ENCODE measurements at places on chromosomes 3 and 15.

DNA sequence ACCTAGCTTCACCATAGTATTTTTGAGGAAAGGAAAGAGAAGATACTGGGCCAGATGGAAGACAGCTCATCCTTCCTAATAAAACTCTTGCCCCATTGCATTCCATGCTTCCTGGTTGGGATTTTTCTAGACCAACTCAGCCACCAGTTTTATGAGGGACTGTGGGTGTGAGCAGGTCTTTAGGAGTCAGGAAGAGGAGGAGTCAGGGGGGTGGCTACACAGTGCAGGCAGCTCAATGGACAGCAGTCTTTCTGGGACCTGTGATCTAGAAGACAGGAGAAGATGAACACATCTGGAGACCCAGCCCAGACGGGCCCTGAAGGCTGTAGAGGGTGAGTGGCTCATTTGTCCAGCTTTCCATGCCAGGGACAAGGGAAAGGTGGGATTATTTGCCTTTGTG is at the start of gene NOX5:
Gene NOX5 (plus strand): TSS at position 242 of the 400 bp plus-strand sequence. CDS start 41 bp downstream, at position 283.
- DNase-seq: no peak

GRCh38 chr15:79366691-79367090 is 55.8 kb downstream of the TMED3 start:
- DNase-seq: no peak

DNA sequence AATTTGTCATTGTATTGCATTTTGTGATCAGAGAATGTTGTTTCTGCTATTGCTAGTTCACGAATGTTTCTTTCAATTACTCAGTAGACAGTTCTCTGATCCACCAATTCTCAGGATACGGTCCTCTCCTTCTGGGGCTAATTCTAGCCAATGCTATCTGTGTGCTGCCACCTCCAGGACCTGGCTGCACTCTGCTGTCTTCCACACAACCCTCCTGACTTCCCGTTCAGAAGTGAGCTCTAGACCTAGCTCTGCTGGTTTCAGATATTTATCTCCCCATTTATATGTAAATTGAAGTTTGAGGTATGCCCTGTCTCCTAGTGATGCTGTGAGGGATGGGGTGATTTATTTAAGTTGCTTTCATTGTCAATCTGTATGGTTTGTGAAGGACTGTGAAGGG is 21.7 kb upstream of the UBL7 start:
- DNase-seq: no peak

- no peak for DNase-seq
Observed at GRCh38 chr3:135199137-135199536, 404.1 kb downstream of the EPHB1 start.

DNA sequence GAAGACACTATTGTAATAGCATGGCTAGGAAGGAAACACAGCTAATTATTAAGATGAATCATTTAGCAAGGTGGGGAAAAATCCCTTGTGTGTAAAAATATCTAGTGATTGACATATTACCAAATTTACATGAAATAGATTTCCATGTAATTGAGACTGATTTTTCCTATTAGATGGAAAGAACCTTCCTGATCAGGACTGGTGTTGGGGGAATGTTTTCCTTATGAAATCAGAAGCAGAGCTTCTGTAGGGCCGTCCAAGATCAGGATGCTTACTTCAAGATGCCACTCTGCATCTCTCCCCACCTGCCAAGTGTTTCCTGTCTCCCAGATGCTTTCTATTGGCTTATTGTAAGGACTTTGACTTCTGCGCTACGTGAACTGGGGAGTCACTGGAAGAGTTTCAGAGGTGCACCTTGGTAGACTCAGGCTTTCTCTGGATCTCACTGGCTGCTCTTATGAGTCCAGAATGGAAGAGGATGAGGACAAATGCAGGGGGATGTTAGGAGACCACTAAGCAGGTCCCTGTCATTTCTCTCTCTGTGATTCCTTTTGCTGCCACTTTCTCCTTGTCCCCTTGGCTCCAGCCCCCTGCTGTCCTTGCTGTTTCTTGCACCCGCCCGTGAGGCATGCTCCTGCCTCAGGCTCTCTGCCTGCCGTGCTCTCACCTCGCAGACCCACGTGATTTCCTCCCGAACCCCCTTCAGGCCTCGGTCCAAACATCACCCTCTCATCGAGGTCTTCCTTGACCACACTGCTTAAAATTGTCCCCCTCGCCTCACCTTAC is 30.1 kb downstream of the BTD start:
- DNase-seq: no peak

GRCh38 chr3:151351219-151351618 is 21.9 kb upstream of the P2RY13 start:
- peak; percentile 87 for DNase-seq

- no peak for DNase-seq
Observed at GRCh38 chr3:48970586-48970985, 19.5 kb upstream of the P4HTM start.

DNA sequence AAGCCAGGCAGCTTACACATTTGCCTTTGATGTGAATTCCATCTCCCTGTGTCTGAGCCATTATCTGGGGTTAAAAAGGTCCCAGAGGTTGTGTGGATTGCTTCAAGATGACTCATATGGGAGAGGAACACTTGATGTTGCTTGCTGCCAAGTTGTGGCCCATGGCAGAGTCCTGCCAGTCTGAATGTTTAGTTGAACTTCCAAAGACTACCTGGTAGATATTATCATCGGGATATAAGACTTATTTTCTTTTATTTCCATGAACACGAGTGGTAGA is 85.6 kb downstream of the TJP1 start:
- DNase-seq: no peak

DNA sequence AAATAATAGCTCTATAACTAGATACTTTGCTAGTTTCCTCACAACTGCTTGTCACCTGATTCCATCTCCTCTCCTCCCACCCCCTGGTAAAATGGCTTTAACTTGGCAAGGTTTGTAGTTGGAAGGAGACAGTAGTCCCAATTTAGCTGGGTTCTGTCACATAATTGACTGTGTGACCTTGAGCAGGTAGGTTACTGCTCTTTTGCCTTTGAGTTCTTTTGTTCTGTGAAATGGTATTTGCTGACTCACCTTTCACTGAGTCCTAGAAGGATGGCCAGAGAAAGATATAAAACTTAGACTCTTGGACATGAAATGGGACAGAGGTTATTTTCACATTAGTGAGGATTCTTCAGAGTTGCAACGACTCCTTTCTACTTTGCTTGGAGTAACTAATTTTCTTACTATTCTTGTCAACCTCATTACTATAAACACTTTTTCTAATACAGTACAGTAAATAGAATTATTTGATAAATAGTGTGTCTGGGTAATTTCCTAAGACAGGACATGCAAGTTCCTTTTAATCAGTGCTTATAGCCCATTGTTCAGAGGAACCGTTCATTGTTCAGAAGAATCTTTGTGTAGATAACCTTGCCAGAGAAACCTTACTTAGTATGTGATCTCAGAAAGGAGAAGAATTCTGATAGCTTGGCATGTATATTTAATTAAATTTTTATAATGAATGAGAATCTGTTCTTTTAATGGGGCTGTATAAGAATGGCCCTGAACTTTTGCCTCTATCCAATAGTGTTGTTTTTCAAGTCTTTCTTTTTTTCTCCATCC is 14.3 kb downstream of the AKAP13 start:
- DNase-seq: no peak

GRCh38 chr15:52103217-52104207 is 9.1 kb downstream of the BCL2L10 start:
- peak; percentile 92 for DNase-seq

- DNase-seq: no peak
Observed at GRCh38 chr15:34339946-34340345, 2.4 kb upstream of the SLC12A6 start.

- no peak for DNase-seq
Observed at GRCh38 chr15:67184208-67184925, 70.1 kb downstream of the AAGAB start.

DNA sequence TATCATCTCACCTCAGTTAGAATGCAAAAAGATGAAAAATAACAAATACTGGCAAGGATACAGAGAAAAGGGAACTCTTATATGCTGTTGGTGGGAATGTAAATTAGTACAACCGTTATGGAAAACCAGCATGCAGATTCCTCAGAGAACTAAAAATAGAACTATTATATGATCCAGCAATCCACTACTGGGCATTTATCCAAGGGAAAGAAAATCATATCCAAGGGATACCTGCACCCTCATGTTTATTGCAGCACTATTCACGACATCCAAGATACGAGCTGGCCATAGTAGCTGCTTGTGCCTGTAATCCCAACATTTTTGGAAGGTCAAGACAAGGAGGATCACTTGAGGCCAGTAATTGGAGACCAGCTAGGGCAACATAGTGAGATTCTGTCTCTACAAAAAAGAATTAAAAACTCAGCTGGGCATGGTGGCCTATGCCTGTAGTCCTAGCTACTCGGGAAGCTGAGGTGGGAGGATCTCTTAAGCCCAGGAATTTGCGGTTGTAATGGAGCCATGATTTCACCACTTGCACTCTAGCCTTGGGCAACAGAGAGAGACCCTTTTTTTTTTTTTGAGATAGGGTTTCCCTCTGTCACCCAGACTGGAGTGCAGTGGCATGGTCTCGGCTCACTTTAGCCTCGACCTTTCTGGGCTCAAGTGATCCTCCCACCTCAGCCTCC is 26.6 kb downstream of the USP50 start:
- DNase-seq: no peak

Data from inflammatory macrophage treated with lipopolysaccharide for 4 hours (primary cell).